ENCODE measurements at places on chromosomes 2 and 18. TPM values are rescaled to one million over a fixed set of nuclear protein-coding genes. Genes with fewer than 3 reads are reported as not detected.
A peak's percentile ranks its signal among the peaks of the same experiment; 100 is the strongest.

SH2D6 gene
- not detected for total RNA-seq

PMAIP1 gene
- 0.27 TPM for total RNA-seq

LOXHD1 gene
- not detected for total RNA-seq

- DNase-seq, result peak; percentile 60
Measured at GRCh38 chr2:223586261-223586660, 15.9 kb downstream of the SCG2 start.

DNA sequence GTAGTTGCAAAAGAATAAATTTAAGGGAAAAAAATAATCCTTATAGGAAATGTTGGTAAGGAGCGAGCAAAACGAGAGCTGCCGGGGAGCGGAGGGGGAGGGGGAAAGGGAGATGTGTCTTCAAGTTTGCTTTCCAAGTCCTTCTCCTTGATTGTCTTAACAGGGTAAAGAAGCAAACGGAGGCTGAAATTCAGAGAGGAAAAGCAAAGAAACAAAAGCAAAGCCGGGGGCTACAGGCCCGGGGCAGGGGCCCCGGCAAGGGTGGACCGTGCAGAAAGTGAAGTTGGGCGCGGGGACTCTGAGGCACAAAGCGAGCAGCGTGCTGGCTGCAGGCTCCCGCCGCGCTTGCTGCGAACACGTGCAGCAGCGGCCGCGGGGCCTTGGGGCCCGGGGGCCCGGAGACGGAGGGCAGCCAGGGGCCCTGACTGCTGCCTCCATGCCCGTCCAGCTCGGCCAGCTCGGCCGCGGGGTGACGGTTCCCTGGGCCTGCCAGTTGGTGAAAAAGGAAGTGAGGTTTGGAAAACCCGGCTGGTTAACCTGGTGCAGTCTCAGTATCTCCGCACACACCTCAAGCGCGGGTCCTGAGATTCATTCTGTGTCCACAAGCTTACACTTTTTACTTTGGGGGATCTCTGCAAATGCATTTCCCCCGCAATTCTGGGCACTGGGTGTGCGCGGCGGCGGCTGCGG is 4.1 kb downstream of the BCL11A start:
- no peak for DNase-seq

DNA sequence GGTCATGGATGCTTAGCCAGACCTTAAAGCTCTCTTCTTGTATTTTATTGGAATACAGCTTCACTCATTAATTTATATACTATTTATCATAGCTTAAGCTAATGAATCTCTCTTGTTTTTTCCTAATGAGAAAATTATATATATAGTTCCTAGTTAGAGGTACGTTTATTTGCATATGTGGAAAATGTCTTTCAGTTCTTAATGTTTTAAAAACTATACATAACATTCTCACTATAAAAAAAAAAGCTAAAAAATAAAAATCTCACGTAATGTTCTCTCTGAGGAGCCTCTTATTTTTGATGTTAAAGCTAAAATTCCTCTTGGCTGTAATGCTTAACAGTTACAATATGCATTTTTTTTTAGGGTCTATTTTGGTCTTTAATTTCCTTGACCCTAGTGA is 16.6 kb downstream of the UGP2 start:
- DNase-seq, result no peak

- no peak for DNase-seq
Measured at GRCh38 chr2:235080101-235080500, 128.3 kb downstream of the SH3BP4 start.

DNA sequence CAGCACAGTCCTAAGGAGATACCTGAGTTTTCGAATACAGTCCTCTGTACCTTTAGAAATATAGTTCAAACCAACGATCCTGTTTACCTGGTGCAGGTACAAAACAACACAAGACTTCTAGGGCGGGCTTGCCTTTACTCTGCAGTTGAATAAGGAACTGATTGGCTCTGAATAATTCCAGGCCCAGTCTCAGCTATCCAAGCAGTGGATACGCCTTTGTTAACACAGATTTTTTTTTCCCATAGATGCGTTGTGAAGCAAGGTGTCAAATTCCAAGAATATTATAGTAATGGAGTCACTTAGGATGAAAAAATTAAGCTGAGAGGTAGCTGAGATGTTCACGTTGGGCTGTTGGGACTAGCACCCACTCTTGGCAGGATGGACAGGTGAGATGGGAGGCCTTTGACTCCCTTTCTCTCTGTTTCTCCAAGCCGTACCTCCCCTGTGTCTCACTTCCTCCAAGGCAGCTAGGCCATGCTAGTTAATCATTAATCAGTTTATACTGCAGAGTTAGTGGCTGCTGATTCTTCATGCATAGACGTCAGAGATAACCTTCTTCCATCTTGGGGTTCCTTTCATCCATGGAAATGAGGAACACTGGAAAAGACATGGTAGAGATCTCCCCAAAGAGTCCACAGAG is 380.8 kb upstream of the ACVR2A start:
- no peak for DNase-seq

DNA sequence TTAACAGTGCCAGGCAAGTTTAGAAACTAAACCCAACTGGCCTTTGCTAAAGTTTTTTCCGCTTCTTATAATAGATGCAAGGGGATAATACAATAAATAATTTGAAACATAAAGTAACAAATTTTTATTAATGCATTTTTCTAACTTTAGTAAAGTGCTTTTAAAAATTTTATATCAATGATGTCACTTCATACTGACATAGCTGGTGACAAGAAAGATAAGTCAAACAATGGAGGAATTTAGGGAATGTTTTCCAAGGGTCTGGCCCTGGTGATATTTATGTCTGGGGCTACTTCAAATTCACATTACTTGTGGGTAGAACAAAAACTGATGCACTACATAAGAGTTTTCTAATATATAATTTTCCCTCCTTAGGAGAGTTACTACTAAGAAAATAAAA is 61.2 kb upstream of the CBLN2 start:
- DNase-seq, result no peak

GRCh38 chr2:11697103-11697871 is 27.3 kb upstream of the NTSR2 start:
- DNase-seq, result no peak

- no peak for DNase-seq
Measured at GRCh38 chr2:240041363-240041762, 11.1 kb upstream of the OR6B2 start.

DNA sequence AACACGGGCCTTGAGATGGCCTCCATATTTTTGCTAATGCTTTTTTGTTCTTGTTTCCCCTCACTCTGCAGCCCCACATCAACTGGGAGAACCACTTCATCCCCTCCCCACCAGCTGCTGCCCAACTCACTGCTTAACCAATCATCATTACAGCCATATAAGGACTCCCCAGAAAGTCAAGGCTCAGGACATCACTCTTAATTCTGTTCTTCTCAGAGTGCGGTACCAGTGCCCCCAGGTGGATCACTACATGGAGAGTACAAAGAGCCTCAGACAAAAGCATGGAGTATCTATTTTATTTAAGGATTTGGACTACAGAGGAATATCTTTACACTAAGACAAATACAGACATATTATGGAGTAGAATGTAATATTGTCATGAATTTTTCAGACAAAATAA is 340.6 kb downstream of the PAX3 start:
- no peak for DNase-seq

DNA sequence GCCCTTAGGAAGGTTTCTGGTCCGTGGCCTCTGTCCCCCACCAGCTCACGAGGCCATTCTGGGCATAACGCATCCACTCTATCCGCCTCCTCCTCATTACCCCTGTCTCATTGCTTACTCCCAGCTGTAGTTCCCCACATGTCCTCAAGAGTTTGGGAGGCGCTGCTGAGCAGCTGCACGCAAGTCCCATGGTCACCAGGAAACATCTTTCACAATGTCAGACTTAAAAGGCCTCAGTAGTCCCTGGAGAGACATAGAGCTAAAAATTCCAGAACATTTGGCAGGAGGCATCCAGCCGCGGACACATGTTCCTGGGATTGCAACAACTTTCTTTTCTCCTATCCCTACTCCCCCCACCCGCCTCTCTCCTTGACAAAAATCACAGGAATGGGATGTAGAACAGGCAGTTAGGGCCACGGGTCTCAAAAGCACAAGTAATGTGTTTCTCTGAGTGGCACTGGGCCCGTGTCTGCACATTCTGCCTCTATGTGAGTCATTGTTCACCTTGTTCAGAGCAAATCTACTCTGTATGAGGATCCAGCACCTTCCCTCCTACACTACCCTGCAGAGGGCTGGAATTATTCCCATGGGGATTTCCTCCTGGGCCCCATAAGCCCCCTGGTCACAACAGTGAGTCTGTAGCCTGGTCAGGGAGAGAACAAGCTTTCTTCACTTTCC is 8.1 kb downstream of the LBH start:
- peak; percentile 16 for DNase-seq

DNA sequence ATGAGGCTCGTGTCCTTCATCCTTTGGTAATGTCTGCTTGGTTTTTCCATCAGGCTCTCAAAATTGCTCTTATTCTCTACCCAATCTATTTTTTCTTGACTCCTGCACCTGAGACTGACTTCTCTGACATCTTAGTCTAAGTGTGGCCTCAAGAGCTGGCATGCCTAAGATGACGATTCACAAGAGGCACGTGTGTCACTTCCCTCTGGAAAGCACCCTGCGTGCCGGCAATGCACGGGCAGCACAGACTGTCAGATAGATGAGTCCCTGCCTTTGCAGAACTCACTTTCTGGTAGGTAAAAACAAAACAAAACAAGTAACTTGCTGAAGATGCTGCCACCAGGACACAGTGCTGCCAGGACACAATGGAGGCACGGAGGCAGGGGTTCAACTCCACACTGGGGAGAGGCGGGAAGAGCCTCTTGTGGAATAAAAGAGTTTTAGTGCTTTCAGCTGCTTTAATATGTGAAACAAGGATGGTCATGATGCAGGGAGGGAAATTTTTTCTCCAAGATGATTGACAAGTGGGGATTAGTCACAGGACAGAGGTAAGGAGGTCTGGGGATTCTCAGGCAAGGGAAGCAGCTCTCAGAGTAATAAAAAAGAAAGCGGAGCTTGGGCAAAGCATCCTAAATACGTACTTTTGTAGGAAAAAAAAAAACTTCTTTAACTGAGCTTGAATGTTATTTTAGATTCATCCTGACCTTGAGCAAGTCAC is 27.3 kb downstream of the CYB5A start:
- DNase-seq, result no peak

- no peak for DNase-seq
Measured at GRCh38 chr2:177501186-177501585, 108.6 kb downstream of the AGPS start.

DNA sequence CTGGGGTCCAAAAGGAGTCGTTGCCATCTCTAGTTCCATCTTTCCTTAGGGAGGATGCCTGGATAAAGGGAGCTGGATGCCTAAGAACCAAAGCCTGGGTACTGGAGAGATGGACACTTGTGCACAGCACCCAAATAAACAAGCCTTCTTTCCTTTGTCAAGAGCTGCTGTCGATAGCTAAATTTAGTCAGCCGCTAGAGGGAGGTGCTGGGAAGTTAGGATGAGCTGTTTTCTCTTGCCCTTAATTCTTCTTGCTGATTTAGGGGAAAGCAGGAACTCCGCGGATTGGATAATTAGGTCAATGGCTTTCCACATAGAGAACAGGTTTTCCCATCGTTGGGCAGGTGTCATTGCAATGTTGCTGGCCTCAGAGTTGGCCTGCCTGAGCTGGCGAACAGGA is 30.9 kb upstream of the SERPINB12 start:
- peak; percentile 56 for DNase-seq
